ENCODE measurements at places on chromosomes 2 and 18. TPM values are rescaled to one million over a fixed set of nuclear protein-coding genes. Genes with fewer than 3 reads are reported as not detected.

The RBBP8 gene
- 95.1 TPM for total RNA-seq

The RNF125 gene
- 34.6 TPM for total RNA-seq

The MFF gene
- total RNA-seq = 74.9 TPM

The ALPP gene
- total RNA-seq = not detected

The KYNU gene
- not detected for total RNA-seq

The SETBP1 gene
- 36.2 TPM for total RNA-seq

The NOSTRIN gene
- total RNA-seq = not detected

The LYPD6B gene
- total RNA-seq = not detected

The SLC4A5 gene
- total RNA-seq = 0.71 TPM

The TLX2 gene
- 1.2 TPM for total RNA-seq

The HRH4 gene
- 1.9 TPM for total RNA-seq

The ZNF385B gene
- total RNA-seq = not detected

The GCG gene
- total RNA-seq = not detected

The SPP2 gene
- not detected for total RNA-seq

The PAX8 gene
- total RNA-seq = 1.6 TPM

The CNOT11 gene
- 70.6 TPM for total RNA-seq

The SOS1 gene
- total RNA-seq = 61.0 TPM

The NYAP2 gene
- not detected for total RNA-seq

The MC4R gene
- total RNA-seq = not detected

The RESP18 gene
- total RNA-seq = not detected

The CASP10 gene
- 15.7 TPM for total RNA-seq

The HOXD11 gene
- not detected for total RNA-seq

The DNAJC5G gene
- total RNA-seq = not detected

The TTN gene
- total RNA-seq = 1.7 TPM

The CYP27C1 gene
- not detected for total RNA-seq

The CCL20 gene
- 3.2 TPM for total RNA-seq

The GRHL1 gene
- 1.5 TPM for total RNA-seq

The LDLRAD4 gene
- total RNA-seq = 34.5 TPM

The MYO7B gene
- 0.10 TPM for total RNA-seq

The VIL1 gene
- not detected for total RNA-seq

The MOB4 gene
- 27.2 TPM for total RNA-seq

The ZAP70 gene
- total RNA-seq = 302 TPM

The DNAJB2 gene
- total RNA-seq = 40.8 TPM

The FBXO36 gene
- 0.42 TPM for total RNA-seq

The ZNF804A gene
- 0.05 TPM for total RNA-seq

The TMEFF2 gene
- not detected for total RNA-seq

The TIMM21 gene
- total RNA-seq = 54.1 TPM

The RAX gene
- total RNA-seq = not detected

The TWSG1 gene
- total RNA-seq = 11.3 TPM
